Keratinocyte (primary cell): ENCODE measurements at places on chromosomes 5 and 9.
A peak's percentile ranks its signal among the peaks of the same experiment; 100 is the strongest.

GRCh38 chr9:79572032-79572607 is 355 bp downstream of the TLE4 start:
- peak overlapping the region; percentile 94 for H3K27ac ChIP-seq
- peak overlapping the region; percentile 81 for H3K4me3 ChIP-seq
- H3K27me3 ChIP-seq = no peaks in the 10 kb centered on the region
- peaks cover 16% of the 10 kb centered on the region for H3K4me1 ChIP-seq
- DNase-seq = no peak

DNA sequence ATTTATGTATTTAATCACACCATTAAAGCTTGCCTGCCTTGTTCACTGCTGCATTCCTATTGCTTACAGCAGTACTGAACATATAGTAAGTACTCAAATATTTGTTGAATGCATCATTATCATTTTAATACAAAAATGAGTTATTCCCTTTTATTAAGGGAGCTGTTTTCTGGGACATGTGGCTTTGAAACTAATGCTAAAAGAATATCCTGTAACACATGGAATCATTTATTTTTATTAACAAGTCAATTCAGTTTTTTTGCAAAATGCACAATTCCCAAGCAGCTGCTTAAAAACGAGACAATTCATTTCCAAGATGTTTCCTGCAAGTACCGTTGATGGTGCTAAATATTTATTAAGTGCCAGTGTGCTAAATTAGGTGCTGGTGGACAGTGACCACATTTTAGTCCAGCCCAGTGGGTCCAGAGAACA is 148.3 kb upstream of the NR3C1 start:
- H3K36me3 ChIP-seq = no peaks in the 10 kb centered on the region
- H3K4me1 ChIP-seq = peaks cover 18% of the 10 kb centered on the region
- no peak for DNase-seq
- H3K4me3 ChIP-seq = no peak overlapping the region
- no peaks in the 10 kb centered on the region for H3K27me3 ChIP-seq

DNA sequence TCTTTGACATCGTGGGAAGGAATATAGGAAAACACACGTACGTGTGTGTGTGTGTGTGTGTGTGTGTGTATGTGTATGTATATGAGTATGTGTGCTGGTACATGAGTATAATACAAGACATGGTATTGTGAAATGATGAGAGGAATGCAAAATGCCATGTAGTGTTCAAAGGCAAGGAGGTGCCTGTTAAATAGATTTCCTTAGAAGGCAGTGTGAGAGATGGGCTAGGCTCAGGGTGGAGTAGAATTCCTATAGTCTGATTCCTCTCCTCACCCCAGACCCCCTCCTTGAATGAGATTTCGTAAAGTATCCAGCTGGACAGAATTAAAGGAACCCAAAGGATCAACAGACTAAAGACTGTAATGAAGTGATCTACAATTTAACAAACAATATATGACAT is 11.1 kb downstream of the GPR21 start:
- DNase-seq = no peak
- H3K4me3 ChIP-seq = no peak overlapping the region
- no peaks in the 10 kb centered on the region for H3K36me3 ChIP-seq
- H3K27me3 ChIP-seq = no peaks in the 10 kb centered on the region

GRCh38 chr9:38309324-38310195 is 82.9 kb upstream of the ALDH1B1 start:
- H3K4me3 ChIP-seq = no peak overlapping the region
- no peak overlapping the region for H3K27ac ChIP-seq
- no peak for DNase-seq
- H3K36me3 ChIP-seq = no peaks in the 10 kb centered on the region

DNA sequence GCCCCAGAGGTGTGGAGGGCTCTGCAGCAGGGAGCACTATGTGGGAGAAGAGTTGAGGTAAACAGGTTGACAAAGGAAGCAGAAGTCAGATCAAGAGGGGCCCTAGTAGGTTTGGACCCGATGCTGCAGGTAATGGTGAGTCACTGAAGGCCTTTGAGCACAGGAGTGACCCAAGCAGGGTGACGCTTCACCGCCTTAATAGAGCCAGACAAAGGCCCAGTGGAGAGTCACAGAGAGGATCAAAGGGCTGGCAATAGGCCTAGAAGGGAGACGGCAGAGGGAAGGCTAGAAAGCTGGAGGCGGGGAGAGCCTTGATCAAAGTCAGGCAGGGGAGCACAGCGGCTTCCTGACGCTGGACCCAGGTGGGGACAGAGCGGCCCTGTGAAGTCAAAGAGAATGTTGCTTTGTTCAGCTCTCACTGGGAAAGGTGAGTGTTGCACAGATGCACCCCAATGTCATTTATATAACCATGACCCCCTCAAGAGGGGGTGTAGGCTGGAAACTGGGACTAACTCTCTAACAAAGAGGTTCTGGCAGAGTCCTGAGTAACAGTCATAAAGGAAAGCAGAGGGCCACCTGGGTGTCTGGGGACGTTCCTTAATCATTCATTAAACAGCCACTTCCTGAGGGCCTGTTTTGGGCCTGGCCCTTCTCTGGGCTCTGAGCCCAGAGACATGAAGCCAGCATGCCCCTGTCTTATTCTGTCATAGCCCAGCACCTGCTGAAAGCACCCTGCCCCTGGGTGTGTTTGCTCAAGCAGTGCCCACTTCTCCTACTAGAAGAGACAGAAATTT is 9.8 kb upstream of the CPLX2 start:
- peaks cover 9% of the 10 kb centered on the region for H3K27me3 ChIP-seq
- no peak overlapping the region for H3K27ac ChIP-seq
- H3K4me3 ChIP-seq = no peak overlapping the region
- no peak for DNase-seq

DNA sequence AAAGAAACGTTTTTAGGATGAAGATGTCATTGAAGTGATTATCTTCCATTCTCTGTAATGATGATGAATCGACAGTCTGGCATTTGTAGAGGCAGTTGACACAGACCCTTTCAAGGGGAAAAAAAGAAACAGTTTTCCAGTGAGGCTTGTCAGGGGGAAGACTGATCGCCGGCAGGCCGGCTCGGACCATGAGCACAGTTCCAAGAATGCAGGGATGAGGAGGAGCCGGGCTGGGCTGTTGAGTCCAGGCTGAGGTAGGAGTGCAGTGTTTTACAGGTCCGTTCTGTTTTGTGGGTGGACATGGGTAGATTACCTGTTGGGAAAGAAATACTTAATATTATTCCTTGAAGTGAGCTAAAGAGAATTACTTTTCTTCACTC is 194.6 kb downstream of the AOPEP start:
- DNase-seq = no peak
- no peaks in the 10 kb centered on the region for H3K27me3 ChIP-seq
- H3K27ac ChIP-seq = peak overlapping the region; percentile 93
- H3K4me3 ChIP-seq = no peak overlapping the region
- no peaks in the 10 kb centered on the region for H3K36me3 ChIP-seq
- peaks cover 73% of the 10 kb centered on the region for H3K4me1 ChIP-seq

GRCh38 chr9:34477541-34477940 is 18.9 kb downstream of the DNAI1 start:
- H3K27me3 ChIP-seq = no peaks in the 10 kb centered on the region
- no peaks in the 10 kb centered on the region for H3K4me1 ChIP-seq
- no peak overlapping the region for H3K27ac ChIP-seq
- no peak for DNase-seq
- H3K36me3 ChIP-seq = no peaks in the 10 kb centered on the region

DNA sequence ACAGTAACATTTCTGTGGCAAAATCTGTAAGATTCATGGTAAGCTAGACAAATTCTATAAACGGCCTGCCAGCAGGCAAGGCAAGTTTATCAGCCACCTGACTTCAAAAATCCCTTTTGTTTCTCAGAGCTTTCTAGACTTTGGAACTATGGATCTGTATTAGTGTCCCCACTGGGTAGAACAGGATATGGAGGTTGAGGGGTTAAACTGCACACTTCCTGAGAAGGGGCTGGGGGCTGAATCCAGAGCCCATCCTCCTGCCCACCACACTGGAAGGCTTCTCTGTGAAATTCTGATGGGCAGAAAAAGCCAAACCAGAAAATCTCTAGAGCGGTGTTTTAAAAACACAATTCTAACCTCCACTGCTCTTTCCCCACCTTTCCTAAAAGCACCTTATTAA is 128.7 kb downstream of the ENTREP1 start:
- H3K27ac ChIP-seq = no peak overlapping the region
- H3K36me3 ChIP-seq = no peaks in the 10 kb centered on the region
- H3K4me3 ChIP-seq = no peak overlapping the region
- no peaks in the 10 kb centered on the region for H3K27me3 ChIP-seq
- no peak for DNase-seq

GRCh38 chr5:122494109-122494508 is 182.1 kb downstream of the SNCAIP start:
- no peaks in the 10 kb centered on the region for H3K4me1 ChIP-seq
- DNase-seq = no peak
- H3K27ac ChIP-seq = no peak overlapping the region
- no peak overlapping the region for H3K4me3 ChIP-seq

GRCh38 chr9:117096138-117096537 is 318.7 kb downstream of the ASTN2 start:
- no peak overlapping the region for H3K27ac ChIP-seq
- no peaks in the 10 kb centered on the region for H3K27me3 ChIP-seq
- H3K36me3 ChIP-seq = no peaks in the 10 kb centered on the region
- H3K4me1 ChIP-seq = peaks cover 11% of the 10 kb centered on the region
- no peak for DNase-seq
- H3K4me3 ChIP-seq = no peak overlapping the region

- H3K36me3 ChIP-seq = no peaks in the 10 kb centered on the region
- no peak for DNase-seq
- H3K4me3 ChIP-seq = no peak overlapping the region
- H3K27ac ChIP-seq = no peak overlapping the region
Observed at GRCh38 chr9:123318202-123318601, 37.8 kb upstream of the CRB2 start.

DNA sequence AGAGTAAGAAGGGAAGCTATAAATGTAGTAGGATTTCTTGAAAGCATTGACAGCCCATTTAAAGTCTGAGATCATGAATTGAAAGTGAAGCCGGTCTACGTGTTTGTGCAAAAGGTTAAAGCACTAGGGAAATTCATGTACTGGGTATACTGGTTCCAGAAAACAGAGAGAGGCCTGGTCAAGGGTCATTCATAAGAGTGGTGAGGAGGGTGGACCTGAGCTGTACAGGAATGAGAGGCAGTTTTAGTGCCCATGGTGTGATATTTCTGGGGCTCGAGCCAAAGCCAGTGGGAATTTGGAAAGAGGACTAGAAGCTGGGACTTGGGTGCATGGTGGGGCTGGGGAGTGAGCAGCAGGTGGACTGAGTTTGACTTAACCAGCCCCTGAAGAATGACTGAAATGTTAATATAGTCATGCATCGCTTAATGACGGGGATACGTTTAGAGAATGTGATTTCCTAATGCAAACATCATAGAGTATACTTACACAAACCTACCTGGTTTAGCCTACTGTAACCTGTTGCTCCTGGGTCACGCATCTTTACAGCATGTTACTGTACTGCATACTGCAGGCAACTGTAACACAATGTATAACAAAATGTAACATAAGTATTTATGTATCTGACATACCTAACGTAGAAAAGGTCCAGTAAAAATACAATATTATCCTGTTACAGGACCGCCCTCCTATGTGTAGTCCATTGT is 173.0 kb downstream of the MAST4 start:
- H3K36me3 ChIP-seq = no peaks in the 10 kb centered on the region
- H3K4me3 ChIP-seq = no peak overlapping the region
- no peaks in the 10 kb centered on the region for H3K27me3 ChIP-seq
- H3K27ac ChIP-seq = no peak overlapping the region
- DNase-seq = no peak

DNA sequence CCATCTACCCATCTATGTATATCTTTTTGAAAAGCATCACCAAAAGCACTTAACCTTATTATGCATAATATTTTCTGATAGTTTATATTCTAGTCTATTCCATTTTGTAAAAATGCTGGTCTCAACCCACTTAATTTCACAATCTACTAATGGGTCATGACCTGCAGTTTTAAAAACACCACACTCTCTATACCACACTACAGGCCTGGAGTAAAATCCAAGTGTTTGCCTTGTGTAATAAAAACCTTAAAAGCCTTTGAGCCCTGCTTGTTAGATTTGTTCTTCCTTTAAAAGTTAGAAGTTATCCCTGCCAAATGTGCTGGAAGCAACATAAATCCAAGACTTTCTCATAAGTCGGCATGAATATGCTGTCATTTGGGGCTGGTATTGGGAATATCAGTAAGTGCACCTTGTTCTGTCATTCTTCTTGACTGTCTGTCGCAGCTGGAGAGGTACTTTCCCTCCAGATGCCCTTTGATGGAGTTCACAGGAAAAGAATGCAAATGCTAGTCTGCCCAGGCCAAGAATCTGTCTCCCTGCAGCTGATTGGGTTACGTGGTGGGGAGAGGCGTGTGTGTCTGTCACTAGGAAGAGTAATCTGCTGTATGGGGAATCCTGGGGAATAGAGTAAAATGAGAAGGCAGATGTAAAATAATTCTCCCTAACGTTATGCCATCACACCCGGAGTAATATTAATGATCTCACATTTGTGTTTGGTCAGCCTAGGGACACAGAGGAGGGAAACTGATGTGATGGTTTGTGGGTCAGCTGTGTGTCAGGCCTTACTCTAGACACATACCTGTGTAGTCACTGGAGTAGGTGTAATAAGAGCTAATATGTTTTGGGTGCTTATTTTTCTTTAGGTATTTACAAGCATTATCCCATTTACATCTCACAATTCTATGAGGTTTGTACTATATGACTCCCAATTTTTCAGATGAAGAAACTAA is 79.4 kb downstream of the ZNF366 start:
- H3K4me1 ChIP-seq = peaks cover 4% of the 10 kb centered on the region
- H3K4me3 ChIP-seq = no peak overlapping the region
- no peak for DNase-seq
- H3K27me3 ChIP-seq = no peaks in the 10 kb centered on the region
- H3K27ac ChIP-seq = no peak overlapping the region
- H3K36me3 ChIP-seq = no peaks in the 10 kb centered on the region

- no peaks in the 10 kb centered on the region for H3K36me3 ChIP-seq
- H3K4me3 ChIP-seq = no peak overlapping the region
- no peak overlapping the region for H3K27ac ChIP-seq
- no peak for DNase-seq
Observed at GRCh38 chr9:37818849-37819248, 18.3 kb downstream of the DCAF10 start.

DNA sequence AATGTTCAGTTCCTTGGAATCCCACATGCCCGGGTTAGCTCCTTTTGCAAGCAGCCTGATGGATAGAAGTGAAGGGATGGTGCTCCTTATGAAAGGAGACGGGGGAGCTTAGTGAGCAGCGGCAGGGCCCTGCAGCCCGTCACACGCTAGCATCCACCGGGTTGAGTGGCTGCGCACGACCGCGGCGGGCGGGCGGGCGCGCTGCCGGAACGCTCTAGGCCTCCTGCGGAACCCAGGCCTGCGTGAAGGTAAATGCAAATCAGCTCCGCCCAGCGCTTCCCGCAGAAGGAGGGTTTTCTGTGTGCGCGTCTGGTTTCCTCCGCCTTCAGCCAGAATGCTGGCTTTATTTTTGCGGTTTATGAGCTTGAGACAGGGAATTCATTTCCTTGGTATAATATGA is 19.8 kb downstream of the IL12B start:
- H3K4me1 ChIP-seq = peaks cover 14% of the 10 kb centered on the region
- no peaks in the 10 kb centered on the region for H3K36me3 ChIP-seq
- DNase-seq = no peak

GRCh38 chr5:91145333-91145620 is 237.8 kb downstream of the ARRDC3 start:
- H3K4me1 ChIP-seq = no peaks in the 10 kb centered on the region
- H3K27ac ChIP-seq = no peak overlapping the region
- no peak for DNase-seq

- H3K4me1 ChIP-seq = peaks cover 4% of the 10 kb centered on the region
- DNase-seq = no peak
- H3K27me3 ChIP-seq = no peaks in the 10 kb centered on the region
Observed at GRCh38 chr5:138303372-138303771, 28.2 kb downstream of the CDC25C start.
